Activated CD4-positive, alpha-beta T cell treated with anti-CD3 and anti-CD28 coated beads, Interleukin-2, amount 50 U/mL, for 48 hours (primary cell): ENCODE measurements at places on chromosomes 5 and 9.

- DNase-seq: no peak
Measured at GRCh38 chr9:3027210-3027609, 183.3 kb upstream of the PUM3 start.

DNA sequence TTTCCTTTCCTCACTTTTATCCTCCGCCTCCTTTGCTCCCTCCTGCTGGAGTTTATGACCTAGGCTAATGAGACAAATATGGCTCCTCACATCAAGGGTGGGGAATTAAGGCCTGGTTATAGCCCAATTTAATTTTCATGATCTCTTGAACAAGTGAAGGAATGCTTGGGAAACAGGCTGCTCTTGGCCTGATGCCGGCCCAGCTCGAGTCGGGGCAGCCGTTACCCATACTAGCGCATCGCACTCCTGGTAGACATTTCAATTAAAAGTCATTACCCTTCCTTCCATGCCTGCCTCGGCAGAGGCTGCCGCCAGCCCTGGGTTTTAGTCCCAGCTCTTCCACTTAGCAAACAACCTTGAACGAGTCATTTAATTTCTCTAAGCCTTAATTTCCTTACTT lies 425.7 kb downstream of the TMEM38B start:
- DNase-seq: no peak

DNA sequence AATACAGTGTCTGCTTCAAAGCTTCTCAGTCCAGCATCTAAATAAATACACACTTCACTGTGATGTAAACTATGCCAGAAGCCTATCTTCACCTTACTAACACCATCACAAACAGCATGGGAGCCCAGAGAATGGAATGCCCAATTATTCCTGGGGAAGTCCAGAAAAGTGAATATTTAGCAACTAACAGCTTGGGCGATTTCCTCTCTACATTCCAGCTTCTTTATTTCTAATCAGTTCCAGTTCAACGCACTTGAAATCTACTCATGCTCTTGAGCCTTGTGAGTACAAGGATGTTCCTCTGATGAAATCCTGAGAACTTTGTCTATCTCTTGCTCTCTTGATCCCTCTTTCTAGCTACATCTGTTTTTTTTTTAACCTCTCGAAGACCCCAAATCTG lies 100.4 kb upstream of the C9orf72 start:
- DNase-seq: no peak

DNA sequence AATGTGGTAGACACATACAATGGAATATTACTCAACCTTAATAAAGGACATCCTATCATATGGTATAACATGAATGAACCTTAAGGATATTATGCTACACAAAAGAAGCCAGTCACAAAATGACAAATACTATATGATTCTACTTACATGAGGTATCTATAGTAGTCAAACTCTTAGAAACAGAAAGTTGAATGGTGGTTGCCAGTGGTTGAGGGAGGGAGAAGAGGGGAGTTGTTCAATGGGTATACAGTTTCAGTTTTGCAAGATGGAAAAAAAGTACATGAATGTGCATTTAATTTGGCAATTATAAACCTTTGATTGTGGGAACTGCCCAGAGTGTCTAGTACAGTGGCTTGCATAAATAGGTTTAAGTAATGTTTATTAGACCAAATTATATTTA lies 473.3 kb upstream of the ZNF608 start:
- DNase-seq: no peak

DNA sequence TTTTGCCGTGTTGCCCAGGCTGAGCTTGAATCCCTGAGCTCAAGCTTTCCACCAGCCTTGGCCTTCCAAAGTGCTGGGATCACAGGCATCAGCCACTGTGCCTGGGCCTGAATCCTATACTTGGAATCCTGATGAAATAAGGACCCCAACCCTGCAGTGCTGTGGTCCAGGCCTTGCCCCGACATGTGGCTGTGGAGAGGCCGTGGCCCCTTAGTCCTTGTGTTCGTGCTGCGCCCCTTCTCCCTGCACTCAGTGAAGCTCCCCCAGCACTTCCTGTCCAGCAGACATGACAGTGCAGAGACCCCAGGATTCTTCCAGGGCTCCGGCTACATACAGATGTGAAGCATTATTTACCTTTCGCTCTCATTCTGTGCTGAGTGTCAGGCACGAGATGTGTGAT lies 52.9 kb downstream of the EHMT1 start:
- DNase-seq: no peak

DNA sequence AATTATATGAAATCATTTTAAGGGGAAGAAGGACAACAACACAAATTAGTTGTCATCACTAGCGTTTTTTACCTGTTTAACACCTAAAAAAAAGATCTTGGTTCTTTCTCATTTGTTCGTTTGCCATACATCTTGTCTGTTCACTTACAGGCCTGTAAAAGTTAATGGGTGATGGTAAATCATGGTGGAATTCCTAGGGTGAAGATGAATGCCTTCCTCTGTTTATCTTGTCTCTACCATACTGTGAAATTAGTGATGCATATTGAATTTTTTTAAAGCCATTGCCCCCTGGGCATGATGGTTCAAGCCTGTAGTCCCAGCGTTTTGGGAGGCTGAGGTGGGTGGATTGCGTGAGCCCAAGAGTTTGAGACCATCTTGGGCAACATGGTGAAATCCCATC lies 46.6 kb downstream of the LRRTM2 start:
- no peak for DNase-seq
